H1 (cell line): ENCODE measurements at places on chromosomes 13 and 19.
A peak's percentile ranks its signal among the peaks of the same experiment; 100 is the strongest.

GRCh38 chr19:18862976-18863842 is 31.4 kb downstream of the UPF1 start:
- DNase-seq, result no peak

- DNase-seq, result no peak
Measured at GRCh38 chr13:33958964-33959363, 141.0 kb downstream of the RFC3 start.

- no peak for DNase-seq
Measured at GRCh38 chr19:1492474-1493006, 1.6 kb downstream of the REEP6 start.

GRCh38 chr13:108877300-108877699 is 247.9 kb downstream of the MYO16 start:
- DNase-seq, result no peak

DNA sequence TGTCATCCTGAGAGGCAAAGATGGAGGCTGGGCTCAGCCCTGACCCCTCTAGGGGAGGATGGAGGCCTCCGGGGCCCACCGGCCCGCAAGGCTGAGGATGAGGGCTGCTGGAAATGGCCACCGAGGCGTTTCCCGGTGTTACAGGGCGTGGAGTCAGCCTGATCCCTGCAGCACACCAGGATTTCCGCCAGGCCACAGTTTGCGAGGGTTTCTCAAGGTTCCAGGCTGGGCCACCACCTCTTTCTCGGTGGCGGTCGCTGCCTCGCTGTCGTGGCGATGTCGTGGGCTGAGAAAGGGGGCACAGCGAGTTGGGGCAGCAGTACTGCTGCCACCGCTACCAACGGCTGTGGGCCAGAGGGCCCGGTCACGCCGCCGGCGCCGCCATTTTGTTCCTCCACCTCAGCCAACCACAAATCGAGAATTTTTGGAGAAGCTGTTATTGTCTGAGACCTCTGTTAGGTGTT is at the start of gene CSNK1A1L:
Gene CSNK1A1L, minus strand, starts transcription at position 414 of the 464 bp plus-strand sequence. Its CDS starts 408 bp downstream, at position 6.
- DNase-seq, result no peak

DNA sequence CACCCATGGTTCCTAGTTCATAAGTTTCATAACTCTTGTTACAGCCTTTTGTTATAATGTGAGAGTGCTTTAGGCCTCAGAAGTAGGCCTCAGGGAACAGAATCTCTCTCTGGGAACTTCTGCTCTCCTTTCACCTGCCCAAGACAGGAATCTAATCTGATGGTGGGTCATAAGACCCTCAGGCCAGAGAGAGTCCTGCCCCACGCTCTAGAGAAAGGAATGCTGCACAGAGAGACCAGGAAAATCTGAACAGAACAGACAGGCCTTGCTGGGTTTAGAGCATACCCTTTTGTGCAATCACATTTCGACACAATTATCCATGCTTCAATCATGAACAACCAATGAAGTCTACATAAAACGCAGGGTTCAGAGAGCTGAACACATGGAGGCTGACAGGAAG is 3.4 kb upstream of the DIAPH3 start:
- no peak for DNase-seq

DNA sequence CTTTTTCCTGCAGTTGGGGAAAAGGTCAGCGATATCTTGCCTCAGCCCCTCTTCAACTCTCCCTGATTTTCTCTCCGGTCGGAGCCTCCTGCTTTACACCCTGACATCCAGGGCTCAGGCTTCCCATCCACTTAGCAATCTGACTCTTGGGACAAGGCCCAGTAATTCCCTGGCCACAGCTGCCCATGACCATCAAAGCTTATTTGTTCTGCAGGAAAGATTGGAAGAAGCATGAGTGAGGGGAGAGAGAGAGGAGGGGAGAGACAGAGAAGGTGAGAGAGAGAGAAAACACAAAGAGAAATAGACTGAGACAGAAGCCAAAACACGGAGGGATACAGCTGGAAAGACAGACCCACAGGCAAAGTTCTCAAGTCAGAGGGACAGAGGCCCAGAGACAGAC is 13.7 kb downstream of the SYT3 start:
- no peak for DNase-seq

GRCh38 chr13:76879203-76879882 is 6.9 kb downstream of the KCTD12 start:
- no peak for DNase-seq

DNA sequence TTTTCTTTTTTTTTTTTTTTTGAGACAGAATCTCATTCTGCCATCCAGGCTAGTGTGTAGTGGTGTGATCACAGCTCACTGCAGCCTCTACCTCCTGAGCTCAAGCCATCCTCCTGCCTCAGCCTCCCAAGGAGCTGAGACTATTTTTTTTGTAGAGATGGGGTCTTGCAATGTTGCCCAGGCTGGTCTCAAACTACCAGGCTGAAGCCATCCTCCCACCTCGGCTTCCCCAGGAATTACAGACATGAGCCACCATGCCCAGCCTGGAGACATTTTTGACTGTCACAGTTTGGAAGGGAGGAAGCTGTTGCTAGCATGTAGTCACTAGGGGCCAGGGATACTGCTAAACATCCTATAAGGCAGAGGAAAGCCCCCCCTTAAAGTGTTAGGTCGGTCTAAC is 23.9 kb downstream of the ZIC5 start:
- DNase-seq, result no peak

DNA sequence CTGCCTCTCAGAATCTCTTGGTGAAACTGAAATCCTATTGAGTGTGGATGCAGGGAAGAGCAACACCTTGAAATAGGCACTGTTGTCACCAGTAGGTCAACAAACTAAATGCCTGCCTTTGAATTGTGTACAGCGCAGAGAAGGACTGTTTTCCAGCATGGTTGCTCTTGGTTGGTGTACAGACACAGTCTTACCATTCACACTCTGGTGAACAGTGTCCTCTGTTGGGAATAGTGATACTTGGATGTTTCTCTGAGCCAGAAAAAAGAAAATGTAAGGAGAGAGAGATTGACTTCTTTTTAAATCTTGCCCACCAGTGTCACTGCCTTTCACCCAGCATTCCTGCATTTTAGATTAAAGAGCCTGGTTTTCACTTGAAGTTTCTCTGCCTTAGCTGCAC is 179.7 kb downstream of the STK24 start:
- DNase-seq, result no peak

- DNase-seq, result no peak
Measured at GRCh38 chr13:90511903-90512302, 835.6 kb upstream of the MIR17HG start.

DNA sequence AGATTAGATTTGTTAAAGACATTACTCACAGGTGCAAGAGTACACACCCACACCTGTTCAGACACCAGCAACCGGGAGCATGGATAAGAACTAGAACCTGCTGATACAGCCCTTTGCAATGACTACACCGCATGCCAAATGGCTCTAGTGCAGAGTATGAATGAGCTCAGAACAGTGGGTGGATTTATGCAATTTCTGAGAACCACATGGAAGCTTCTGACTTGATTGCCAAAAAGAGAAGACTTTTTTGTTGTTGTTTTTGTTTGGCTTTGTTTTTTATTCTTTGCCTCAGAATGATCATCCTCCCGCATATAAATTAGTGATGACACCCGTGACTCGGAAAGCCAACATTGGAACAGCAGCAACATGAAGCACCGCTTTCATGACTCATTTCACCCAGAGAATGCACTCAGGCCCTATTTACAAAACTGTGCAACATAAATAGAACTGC is 77.4 kb upstream of the LRCH1 start:
- peak; percentile 7 for DNase-seq

GRCh38 chr13:59358014-59358413 is 805.7 kb downstream of the DIAPH3 start:
- no peak for DNase-seq

GRCh38 chr13:112127564-112128330 is 60.8 kb downstream of the SOX1 start:
- no peak for DNase-seq

GRCh38 chr13:89900104-89900765 is 1447.3 kb upstream of the MIR17HG start:
- DNase-seq, result no peak

GRCh38 chr13:54077569-54077968 is 1049.0 kb downstream of the OLFM4 start:
- DNase-seq, result no peak

- no peak for DNase-seq
Measured at GRCh38 chr13:75889427-75889826, 253.3 kb downstream of the LMO7 start.

- peak; percentile 77 for DNase-seq
Measured at GRCh38 chr19:44757735-44758505, 9.4 kb downstream of the BCL3 start.

DNA sequence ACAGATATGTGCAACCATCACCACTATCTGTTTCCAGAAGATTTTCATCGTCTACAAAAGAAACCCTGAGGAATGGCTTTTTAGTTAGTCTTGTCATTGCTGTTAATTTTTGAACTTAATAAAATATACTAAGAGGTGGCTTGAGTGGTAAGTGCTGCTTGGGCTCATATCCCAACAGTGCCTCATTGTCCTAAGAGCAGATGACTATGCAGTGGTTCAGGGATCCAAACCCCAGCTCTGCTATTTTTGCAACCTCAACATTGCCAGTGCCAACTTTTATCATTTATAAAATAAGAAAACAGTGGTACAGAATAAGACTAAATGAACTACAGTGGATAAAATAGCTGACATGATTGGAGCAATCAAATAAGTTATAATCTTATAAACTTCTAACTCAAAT is 123.2 kb upstream of the SLC7A1 start:
- DNase-seq, result no peak

GRCh38 chr13:74528734-74529513 is 394.7 kb upstream of the KLF12 start:
- no peak for DNase-seq

- DNase-seq, result no peak
Measured at GRCh38 chr19:31096062-31096830, 253.0 kb downstream of the TSHZ3 start.

- no peak for DNase-seq
Measured at GRCh38 chr19:21260164-21260847, 68.9 kb downstream of the ZNF708 start.

DNA sequence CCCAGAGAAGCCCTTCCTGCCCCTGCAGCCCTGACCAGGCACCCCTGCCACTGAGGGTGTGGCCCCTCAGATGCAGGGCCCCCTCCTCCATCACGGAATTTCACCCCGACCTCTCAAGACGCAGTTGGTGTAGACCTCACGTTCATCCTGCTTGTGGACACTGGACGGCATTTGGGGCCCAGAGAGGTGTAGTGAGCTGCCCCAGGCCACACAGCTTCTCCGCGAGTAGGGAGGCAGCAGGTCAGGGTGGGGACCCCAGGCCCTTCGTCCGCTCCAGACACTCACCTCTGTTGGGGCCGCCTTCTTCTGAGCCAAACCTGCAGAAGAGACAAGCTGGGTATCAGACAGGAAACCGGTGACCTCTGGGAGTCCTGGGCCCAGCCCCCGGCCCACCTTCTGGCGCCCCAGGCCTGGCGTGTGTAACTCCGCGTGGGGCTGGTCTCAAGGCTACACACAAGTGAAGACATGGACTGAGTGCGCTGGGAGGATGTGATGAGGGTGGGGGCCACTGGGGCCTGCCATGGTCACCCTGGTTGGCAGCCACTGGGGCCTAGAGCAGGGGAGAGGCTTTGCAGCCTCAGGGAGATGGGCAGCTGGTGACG is 33.1 kb downstream of the PIP5K1C start:
- no peak for DNase-seq

DNA sequence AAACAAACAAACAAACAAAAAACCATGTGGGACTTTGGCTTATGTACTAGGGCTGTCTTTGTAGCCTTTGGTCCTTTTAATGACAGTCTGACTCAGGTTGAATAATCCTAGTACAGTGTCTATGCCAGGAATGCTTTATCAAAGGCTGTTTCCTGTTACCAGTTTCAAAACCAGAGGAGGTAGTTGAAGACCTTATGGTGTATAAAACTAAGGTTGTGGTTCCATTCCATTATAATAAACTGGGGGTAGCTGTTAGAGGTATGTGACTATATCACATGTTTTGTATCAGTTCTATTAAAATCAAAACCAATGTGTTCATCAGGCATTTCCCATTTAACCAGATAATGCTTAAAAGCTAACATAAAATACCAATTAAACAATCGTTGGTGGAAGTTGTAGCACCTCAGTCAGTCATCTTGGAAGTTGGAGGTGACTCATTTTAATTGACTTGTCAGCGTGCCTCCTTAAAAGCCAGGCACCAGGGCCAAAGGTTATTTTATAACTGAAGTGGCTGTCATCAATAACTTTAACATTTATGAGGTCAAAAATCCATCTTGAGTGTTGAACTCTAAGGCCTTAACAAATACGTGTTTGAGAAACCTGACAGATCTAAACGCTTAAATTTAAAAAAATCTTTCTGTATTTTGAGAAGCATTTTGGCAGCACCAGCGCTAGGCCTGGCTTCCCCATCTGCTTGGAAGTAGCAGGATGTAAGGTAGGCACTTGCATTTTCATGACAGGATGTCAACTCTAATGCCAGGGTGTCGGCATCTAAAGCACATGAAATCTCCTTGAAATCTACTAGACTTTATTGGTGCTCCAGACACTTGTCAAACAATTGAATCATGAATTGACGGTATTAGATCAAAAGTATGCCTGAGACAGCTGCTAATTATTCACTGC is 162.5 kb downstream of the LMO7 start:
- no peak for DNase-seq

GRCh38 chr13:98504029-98504351 is 72.9 kb downstream of the STK24 start:
- no peak for DNase-seq

GRCh38 chr13:19818223-19818842 is 35.6 kb upstream of the PSPC1 start:
- DNase-seq, result peak; percentile 77

- DNase-seq, result no peak
Measured at GRCh38 chr19:19345232-19345631, 24.6 kb downstream of the MAU2 start.

- no peak for DNase-seq
Measured at GRCh38 chr13:108368250-108368905, 98.9 kb downstream of the TNFSF13B start.

- no peak for DNase-seq
Measured at GRCh38 chr13:76038920-76039716, 403.0 kb downstream of the LMO7 start.
